Upper lobe of left lung (tissue), 6 donors: ENCODE measurements at places on chromosomes 5 and 9. TPM values are rescaled to one million over a fixed set of nuclear protein-coding genes. Genes with fewer than 3 reads are reported as not detected.
A peak's percentile ranks its signal among the peaks of the same experiment; 100 is the strongest.

DNA sequence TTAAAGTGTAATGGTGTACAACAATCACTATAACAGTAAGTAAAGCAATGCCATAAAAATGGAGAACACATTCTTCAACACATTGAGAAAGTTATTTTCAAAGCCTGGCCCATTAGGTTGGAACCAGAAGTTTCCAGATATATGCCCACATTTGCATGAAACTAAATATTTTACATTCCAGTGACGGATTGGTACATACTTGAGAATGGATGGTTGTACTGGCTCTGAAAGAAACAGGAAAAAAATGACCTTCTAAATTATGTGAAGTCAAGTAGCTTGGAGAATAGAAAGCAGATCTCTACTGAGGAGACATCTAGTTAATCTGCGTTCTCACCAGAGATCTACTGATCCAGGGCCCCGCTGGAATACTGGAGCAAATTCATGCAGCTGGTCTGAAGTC lies 1037.0 kb downstream of the NR2F1-AS1 start:
- no peak for DNase-seq
- no peak overlapping the region for H3K27ac ChIP-seq
- H3K4me3 ChIP-seq = no peak overlapping the region
- no peaks in the 10 kb centered on the region for H3K36me3 ChIP-seq
- H3K4me1 ChIP-seq = no peaks in the 10 kb centered on the region

- peak; percentile 60 for DNase-seq
- H3K4me3 ChIP-seq = no peak within 1 kb of the TSS
- peaks cover 13% of the 10 kb centered on the region for H3K4me1 ChIP-seq
- no peak within 1 kb of the TSS for H3K27ac ChIP-seq
- H3K36me3 ChIP-seq = no peaks in the 10 kb centered on the region
These were observed at the start of gene SPOCK1 for GRCh38 chr5:137498736-137499505. Gene SPOCK1, minus strand, starts transcription at chr5:137499326.

DNA sequence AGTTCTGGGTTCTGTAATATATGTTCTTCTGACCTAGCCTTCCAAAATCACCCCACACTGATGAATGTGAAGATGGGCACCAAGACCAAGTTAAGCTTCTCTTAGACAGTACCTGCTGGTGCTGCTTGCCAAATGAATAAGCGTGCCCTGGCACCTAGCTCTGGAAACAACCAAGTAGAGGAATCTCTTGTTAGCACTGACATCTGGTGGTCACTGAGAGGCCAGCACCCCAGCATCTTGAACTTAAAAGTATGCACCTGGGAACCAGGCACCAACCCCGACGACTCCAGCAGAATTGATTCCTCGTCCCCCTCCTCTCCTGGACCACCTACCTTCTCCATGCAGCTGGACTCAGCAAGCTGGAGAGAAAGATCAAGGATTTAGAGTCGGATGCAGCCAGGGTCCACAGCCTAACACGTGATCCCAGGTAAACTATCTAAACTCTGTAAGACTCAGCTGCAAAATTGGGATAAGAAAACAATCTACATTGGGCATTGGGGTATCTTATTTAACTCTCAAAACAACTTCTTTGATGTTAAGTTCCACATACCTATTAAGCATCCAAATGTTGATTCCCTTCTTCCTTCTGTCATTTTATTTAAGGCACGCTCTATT lies 89.8 kb downstream of the SLC1A3 start:
- no peaks in the 10 kb centered on the region for H3K36me3 ChIP-seq
- DNase-seq = peak; percentile 58
- H3K4me1 ChIP-seq = peaks cover 16% of the 10 kb centered on the region
- H3K27ac ChIP-seq = no peak overlapping the region
- no peak overlapping the region for H3K4me3 ChIP-seq

GRCh38 chr5:179241764-179242370 lies 103.4 kb downstream of the ADAMTS2 start:
- H3K36me3 ChIP-seq = no peaks in the 10 kb centered on the region
- no peaks in the 10 kb centered on the region for H3K4me1 ChIP-seq
- DNase-seq = no peak
- H3K4me3 ChIP-seq = no peak overlapping the region
- no peaks in the 10 kb centered on the region for H3K27me3 ChIP-seq

SPINK7 gene
- total RNA-seq = not detected
